Activated naive CD8-positive, alpha-beta T cell treated with anti-CD3 and anti-CD28 coated beads, Interleukin-2, amount 10 ng/mL, durations not matched to agents 7 days and 5 days (primary cell): ENCODE measurements at places on chromosomes 7 and 10.

DNA sequence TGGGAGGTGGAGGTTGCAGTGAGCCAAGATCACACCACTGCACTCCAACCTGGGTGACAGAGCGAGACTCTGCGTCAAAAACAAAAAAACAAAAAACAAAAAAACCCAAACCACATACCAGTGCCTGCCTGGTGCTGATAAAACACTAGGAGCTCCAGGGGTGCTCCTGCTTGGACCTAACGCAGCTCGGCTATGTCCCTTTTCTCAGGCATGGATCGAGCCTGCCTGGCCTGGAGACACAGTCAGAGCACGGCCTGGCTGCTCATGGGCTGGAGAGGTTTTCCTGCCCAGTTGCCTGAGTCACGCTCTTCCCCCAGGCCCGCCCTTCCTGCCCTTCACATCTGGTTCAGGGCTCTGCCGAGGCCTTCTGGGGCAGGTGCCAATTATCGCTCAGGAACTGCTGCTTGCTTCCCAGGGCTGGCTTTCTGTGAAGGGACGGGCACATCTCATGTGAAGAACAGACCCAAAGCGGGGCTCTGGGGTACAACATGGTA lies 12.6 kb upstream of the NPFFR1 start:
- DNase-seq: no peak
- H3K4me1 ChIP-seq: peaks cover 5% of the 10 kb centered on the region

- no peak for DNase-seq
- peaks cover 13% of the 10 kb centered on the region for H3K4me1 ChIP-seq
- H3K4me3 ChIP-seq: no peak overlapping the region
- peaks cover 12% of the 10 kb centered on the region for H3K36me3 ChIP-seq
- no peaks in the 10 kb centered on the region for H3K27me3 ChIP-seq
Observed at GRCh38 chr7:114972567-114972966, 50.7 kb downstream of the MDFIC start.

DNA sequence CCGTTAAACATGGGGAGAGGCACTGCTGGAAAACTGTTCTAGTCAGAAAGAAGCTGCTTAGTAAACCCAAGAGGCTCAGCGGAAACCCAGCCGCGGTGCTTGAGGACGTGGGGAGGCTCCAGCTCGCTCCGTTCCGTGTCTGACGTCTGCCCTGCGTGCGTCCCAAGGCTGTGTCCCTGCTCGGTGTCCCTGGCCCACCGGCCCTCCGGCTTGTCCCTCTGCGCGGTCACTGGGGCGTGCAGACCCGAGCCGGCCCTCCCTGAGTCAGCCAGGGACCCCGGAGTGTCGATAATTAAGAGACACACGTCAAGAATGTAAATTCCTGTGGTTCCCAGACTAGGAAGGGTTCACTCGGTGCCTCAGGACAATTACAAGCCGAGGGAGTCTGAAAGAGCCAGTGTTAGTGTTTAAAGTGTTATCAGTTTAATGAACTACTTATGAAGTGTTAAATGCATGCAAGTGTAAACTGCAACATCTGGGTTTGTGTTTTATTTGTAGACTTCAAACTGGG lies 98.9 kb downstream of the WDR11 start:
- no peak for DNase-seq
- peaks cover 30% of the 10 kb centered on the region for H3K27me3 ChIP-seq
- H3K4me1 ChIP-seq: peaks cover 5% of the 10 kb centered on the region
- H3K4me3 ChIP-seq: no peak overlapping the region
- H3K27ac ChIP-seq: no peak overlapping the region
- no peaks in the 10 kb centered on the region for H3K36me3 ChIP-seq

DNA sequence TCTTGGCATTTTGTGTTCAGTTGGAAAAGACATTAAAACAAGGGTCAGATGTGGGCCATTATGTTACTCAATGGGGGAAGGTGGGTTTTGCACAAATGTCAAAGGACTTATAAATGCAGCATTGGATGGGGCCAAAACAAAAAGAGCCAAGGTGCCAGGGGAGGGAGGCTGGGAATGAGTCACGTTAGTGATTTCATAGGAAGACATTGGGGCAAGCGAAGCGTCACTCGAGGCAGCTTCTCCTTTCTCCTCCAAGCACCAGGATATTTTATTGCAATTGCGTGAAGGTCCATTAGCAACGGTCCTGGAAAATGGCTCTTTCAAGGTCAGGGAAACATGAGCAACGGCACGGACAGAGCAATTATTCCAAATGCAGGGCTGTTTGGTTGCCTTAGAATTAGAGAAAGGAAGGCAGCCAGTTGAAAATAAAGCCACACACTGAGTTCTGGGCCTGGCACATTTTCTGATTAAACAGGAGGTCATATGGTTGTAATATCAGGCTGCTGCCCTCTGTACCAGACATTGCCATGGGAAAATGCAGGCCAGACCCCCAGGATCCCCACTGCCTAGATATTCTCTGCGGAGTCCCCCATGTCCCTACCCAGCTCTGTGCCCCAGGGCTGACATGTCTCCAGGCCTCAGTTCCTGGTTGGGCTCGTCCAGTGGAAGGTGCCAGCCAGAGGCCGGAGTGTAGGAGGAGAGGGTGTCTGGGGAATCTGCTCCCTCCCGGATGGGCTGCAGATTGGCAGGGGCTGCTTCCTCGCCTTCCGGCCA lies 63.3 kb upstream of the NANOS1 start:
- H3K4me3 ChIP-seq: no peak overlapping the region
- peaks cover 6% of the 10 kb centered on the region for H3K27me3 ChIP-seq
- no peak for DNase-seq
- H3K36me3 ChIP-seq: peaks cover 2% of the 10 kb centered on the region
- no peaks in the 10 kb centered on the region for H3K4me1 ChIP-seq

- no peak for DNase-seq
- no peaks in the 10 kb centered on the region for H3K36me3 ChIP-seq
- H3K4me3 ChIP-seq: no peak overlapping the region
- peaks cover 2% of the 10 kb centered on the region for H3K27me3 ChIP-seq
- H3K4me1 ChIP-seq: no peaks in the 10 kb centered on the region
Observed at GRCh38 chr7:45699015-45699309, 124.8 kb downstream of the ADCY1 start.

DNA sequence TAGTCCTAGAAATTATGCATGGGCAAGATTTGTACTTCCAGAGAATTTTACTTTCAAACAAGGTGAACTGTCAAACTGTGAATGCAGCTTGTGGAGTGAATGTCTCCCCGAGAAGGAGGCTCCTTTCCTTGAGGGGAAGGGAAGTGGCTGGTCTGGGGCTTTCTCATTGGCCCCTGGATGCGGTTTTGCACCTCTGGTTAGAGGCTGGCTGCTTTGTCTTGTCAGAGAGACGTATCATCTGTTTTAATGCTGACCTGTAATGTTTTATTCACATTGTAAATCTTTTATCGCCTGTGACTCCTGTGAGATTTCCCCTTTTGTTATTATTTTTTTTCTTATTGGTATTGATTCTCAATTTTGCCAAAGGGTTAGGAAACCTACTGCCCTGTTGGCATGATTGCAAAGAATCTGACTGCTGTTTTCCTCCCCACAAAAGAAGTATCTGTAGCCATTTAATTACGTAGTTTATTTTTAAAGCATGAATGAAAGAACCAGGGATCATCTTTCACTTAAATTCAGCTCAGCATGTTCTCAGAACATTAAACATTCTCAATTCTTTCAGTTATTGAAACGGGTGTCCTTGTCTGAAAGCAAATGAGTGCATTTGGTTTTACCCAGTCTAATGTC lies 238.3 kb upstream of the NFE2L3 start:
- no peak for DNase-seq
- peaks cover 6% of the 10 kb centered on the region for H3K4me1 ChIP-seq
- H3K27me3 ChIP-seq: peaks cover 14% of the 10 kb centered on the region
- no peak overlapping the region for H3K4me3 ChIP-seq
- no peak overlapping the region for H3K27ac ChIP-seq
- no peaks in the 10 kb centered on the region for H3K36me3 ChIP-seq

GRCh38 chr7:44980393-44981034 lies 1.7 kb upstream of the MYO1G start:
- H3K27ac ChIP-seq: peak overlapping the region; percentile 93
- H3K4me1 ChIP-seq: peaks cover 60% of the 10 kb centered on the region
- H3K4me3 ChIP-seq: peak overlapping the region; percentile 94
- H3K36me3 ChIP-seq: peaks cover 59% of the 10 kb centered on the region
- peak; percentile 59 for DNase-seq

- peaks cover 5% of the 10 kb centered on the region for H3K36me3 ChIP-seq
- no peaks in the 10 kb centered on the region for H3K4me1 ChIP-seq
- peak overlapping the region; percentile 19 for H3K27ac ChIP-seq
- H3K4me3 ChIP-seq: no peak overlapping the region
Observed at GRCh38 chr10:128080641-128081040, 45.6 kb downstream of the MKI67 start.

- H3K4me3 ChIP-seq: no peak overlapping the region
- H3K27me3 ChIP-seq: no peaks in the 10 kb centered on the region
- H3K27ac ChIP-seq: no peak overlapping the region
- DNase-seq: no peak
- H3K4me1 ChIP-seq: no peaks in the 10 kb centered on the region
Observed at GRCh38 chr7:48292949-48293348, 121.7 kb downstream of the ABCA13 start.

GRCh38 chr7:94547126-94547525 lies 37.5 kb downstream of the CASD1 start:
- H3K4me1 ChIP-seq: peaks cover 1% of the 10 kb centered on the region
- no peak for DNase-seq
- H3K4me3 ChIP-seq: no peak overlapping the region
- no peak overlapping the region for H3K27ac ChIP-seq
- H3K27me3 ChIP-seq: no peaks in the 10 kb centered on the region

GRCh38 chr7:157784979-157785441 lies 448.2 kb downstream of the DNAJB6 start:
- no peaks in the 10 kb centered on the region for H3K27me3 ChIP-seq
- no peak overlapping the region for H3K4me3 ChIP-seq
- no peak for DNase-seq
- H3K4me1 ChIP-seq: no peaks in the 10 kb centered on the region
- no peak overlapping the region for H3K27ac ChIP-seq

- DNase-seq: no peak
- no peak overlapping the region for H3K27ac ChIP-seq
- no peaks in the 10 kb centered on the region for H3K36me3 ChIP-seq
- H3K4me3 ChIP-seq: no peak overlapping the region
- peaks cover 7% of the 10 kb centered on the region for H3K4me1 ChIP-seq
Observed at GRCh38 chr10:49285232-49285631, 13.7 kb upstream of the C10orf71 start.

- H3K27me3 ChIP-seq: peaks cover 90% of the 10 kb centered on the region
- peaks cover 24% of the 10 kb centered on the region for H3K4me1 ChIP-seq
- H3K4me3 ChIP-seq: peak overlapping the region; percentile 58
- H3K27ac ChIP-seq: peak overlapping the region; percentile 42
- no peak for DNase-seq
Observed at GRCh38 chr10:99534939-99535763, 2.4 kb downstream of the NKX2-3 start.

DNA sequence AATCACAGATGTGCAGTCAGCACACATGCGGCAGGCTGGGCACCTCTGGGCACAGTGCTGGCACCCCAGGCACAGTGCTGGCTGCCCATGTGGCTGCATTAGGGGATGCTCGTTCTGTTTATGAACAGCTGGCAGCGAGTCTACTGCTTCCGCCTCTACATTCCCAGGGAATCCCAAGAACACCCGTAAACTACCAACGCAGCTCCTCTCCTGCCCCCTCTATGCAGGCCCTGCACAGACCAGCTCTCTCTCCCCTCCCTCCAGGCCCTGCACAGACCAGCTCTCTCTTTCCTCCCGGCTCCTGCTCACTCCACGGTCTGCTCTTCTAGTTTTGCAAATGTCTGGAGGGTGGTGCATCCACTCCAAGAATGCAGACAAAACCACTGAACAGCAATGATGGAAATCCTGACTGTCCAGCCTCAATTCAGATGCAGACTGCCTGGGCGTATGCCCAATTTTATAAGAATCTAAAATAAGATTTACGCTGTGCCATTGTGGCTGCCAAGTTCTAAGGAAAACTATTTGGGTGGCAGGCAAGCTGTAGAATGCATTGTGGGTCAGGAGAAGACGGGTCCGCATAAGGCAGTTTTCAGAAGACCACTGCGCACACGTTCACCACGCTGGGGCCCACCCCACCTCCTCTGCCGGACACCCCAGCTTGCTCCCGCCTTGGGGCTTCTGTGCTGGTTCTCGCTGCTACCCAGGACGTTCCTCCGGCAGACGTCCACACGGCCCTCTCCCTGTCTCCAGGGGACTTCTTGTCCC lies 234.6 kb downstream of the ZMYND11 start:
- no peak overlapping the region for H3K4me3 ChIP-seq
- no peak overlapping the region for H3K27ac ChIP-seq
- H3K27me3 ChIP-seq: no peaks in the 10 kb centered on the region
- DNase-seq: no peak
- H3K4me1 ChIP-seq: no peaks in the 10 kb centered on the region
- peaks cover 1% of the 10 kb centered on the region for H3K36me3 ChIP-seq

- H3K4me1 ChIP-seq: no peaks in the 10 kb centered on the region
- no peak overlapping the region for H3K4me3 ChIP-seq
- H3K27me3 ChIP-seq: no peaks in the 10 kb centered on the region
- no peak overlapping the region for H3K27ac ChIP-seq
Observed at GRCh38 chr7:47591655-47592572, 10.0 kb upstream of the TNS3 start.

GRCh38 chr7:130632111-130632510 lies 36.4 kb downstream of the COPG2 start:
- H3K36me3 ChIP-seq: peaks cover 13% of the 10 kb centered on the region
- H3K27ac ChIP-seq: no peak overlapping the region
- H3K4me3 ChIP-seq: no peak overlapping the region
- DNase-seq: no peak

GRCh38 chr10:69449841-69450240 lies 1.4 kb upstream of the TSPAN15 start:
- peaks cover 19% of the 10 kb centered on the region for H3K4me1 ChIP-seq
- peaks cover 24% of the 10 kb centered on the region for H3K27me3 ChIP-seq
- H3K27ac ChIP-seq: peak overlapping the region; percentile 74
- DNase-seq: peak; percentile 47
- peaks cover 1% of the 10 kb centered on the region for H3K36me3 ChIP-seq
- H3K4me3 ChIP-seq: peak overlapping the region; percentile 7

- no peaks in the 10 kb centered on the region for H3K4me1 ChIP-seq
- H3K27ac ChIP-seq: no peak overlapping the region
- peaks cover 22% of the 10 kb centered on the region for H3K27me3 ChIP-seq
- H3K36me3 ChIP-seq: no peaks in the 10 kb centered on the region
- DNase-seq: no peak
Observed at GRCh38 chr7:47570649-47571050, 11.3 kb downstream of the TNS3 start.

- peak overlapping the region; percentile 92 for H3K4me3 ChIP-seq
- peak; percentile 53 for DNase-seq
- peaks cover 35% of the 10 kb centered on the region for H3K4me1 ChIP-seq
- no peaks in the 10 kb centered on the region for H3K27me3 ChIP-seq
- peak overlapping the region; percentile 92 for H3K27ac ChIP-seq
Observed at GRCh38 chr10:12194752-12195271, 879 bp downstream of the NUDT5 start.

DNA sequence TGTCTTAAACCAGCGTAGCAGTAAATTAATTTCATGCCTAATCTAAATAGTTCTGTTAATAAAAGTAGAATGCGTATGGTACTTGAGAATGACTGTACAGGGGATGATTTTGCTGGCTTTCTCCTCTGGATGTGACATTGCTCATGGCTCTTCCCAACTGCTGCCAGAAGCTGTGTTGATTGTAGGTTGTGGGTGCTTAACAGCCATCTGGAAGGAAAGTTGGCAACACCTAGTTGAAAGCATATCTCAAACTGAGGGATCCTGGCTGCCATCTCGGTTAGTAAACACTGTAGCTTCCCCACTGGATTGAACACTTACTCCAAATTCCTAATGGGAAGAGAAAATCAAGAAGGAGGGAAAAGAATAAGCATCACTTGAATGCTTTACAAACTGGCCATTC lies 130.9 kb downstream of the NXPH1 start:
- H3K27me3 ChIP-seq: no peaks in the 10 kb centered on the region
- H3K4me1 ChIP-seq: no peaks in the 10 kb centered on the region
- no peak for DNase-seq
- no peaks in the 10 kb centered on the region for H3K36me3 ChIP-seq
